ENCODE measurements at places on chromosomes 16 and 17.

DNA sequence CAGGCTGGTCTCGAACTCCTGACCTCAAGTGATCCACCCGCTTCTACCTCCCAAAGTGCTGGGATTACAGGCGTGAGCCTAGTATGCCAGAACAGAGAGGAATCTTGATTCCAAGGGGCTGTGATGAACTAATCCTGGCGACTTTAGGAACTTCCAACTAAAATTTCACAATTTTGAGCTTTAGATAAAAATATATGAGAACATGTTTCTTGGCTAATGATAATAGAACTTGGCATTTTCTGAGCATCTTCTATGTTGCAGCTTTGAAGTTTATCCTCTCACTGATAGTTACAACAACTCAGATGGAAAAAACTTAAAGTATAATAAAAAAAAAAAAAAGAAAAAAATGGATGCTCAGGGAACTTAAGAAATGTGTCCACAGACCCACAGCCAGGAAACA lies 69.8 kb upstream of the WSCD1 start:
- no peak for DNase-seq

GRCh38 chr16:81939164-81940056 lies 71.9 kb downstream of the SDR42E1 start:
- no peak for DNase-seq

DNA sequence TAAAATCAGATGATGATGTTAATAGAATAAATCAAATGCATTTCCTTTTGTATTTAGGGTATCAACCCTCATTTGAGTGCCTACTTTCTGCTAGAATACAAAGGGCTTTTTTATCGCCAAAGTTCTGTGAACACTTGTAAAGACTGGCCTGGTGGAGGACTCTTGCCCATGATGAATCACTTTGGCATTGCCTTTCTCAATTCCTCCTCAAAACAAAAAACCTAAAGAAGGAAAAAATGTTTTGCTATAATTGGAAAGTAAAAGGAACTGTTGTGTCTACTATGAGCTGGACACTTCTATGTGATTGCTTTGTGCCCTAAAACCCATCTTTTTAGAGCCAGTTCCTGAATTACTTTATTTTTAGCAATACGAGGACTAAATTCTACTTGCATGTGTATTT lies 13.0 kb upstream of the DHRS11 start:
- no peak for DNase-seq

DNA sequence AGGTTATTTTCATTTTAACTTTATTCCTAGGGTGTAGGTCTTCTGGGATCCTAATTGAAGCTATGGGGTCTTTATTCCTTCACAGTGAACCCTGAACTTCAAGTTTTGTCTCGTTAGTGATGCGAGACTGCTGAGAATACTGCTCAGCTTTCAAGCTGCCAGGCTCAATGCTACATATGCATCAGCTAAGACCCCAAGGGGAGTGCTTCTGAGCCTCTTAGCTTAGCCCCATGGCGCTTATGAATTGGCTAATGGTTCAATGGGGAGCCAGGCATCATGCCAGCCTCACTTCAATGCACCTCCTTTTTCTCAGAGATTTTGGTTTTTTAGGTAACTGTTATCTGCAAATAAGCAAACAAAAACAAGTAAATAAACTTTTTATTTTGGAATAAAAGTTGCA lies 94.1 kb upstream of the SIAH1 start:
- no peak for DNase-seq

- DNase-seq: no peak
Observed at GRCh38 chr17:73932216-73932749, 271.2 kb upstream of the RPL38 start.

DNA sequence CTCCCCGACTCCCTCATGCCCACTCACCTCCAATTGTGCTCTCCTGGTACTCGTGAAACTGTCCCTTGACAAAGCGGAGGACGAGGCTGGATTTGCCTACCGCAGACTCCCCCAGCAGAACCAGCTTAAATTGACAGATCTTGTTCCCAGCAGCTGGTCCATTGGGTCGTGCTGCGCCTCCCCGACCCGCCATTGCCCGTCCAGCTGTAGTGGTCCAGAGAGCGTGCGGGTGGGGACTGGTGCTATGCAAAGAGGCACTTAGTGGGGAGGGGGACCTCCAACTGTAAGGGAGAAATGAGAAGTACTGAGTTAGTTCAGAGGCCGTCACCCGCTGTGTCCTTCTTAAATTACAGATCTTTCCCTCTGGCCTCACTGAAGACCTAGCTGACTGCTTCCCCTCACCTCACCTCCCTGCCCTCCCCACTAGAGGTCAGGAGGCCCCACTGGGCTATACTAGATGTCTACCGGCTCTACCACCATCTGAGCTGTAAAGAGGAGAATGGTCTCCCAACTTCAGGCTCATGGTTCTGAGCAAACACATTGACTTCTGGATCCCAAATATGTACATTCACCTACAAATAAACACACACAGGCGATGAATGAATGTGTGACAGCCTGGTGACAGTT lies 7.8 kb downstream of the HSPB9 start:
- no peak for DNase-seq

Data from AG04449 (cell line).